Natural killer cell (primary cell): ENCODE measurements at places on chromosomes 1 and 21. TPM values are rescaled to one million over a fixed set of nuclear protein-coding genes. Genes with fewer than 3 reads are reported as not detected.

Gene ARHGAP30
- total RNA-seq = 272 TPM

Gene GNG4
- total RNA-seq = not detected

Gene HES4
- 28.9 TPM for total RNA-seq

Gene ZSCAN20
- total RNA-seq = 1.0 TPM

Gene ADCY10
- not detected for total RNA-seq

Gene AHCYL1
- total RNA-seq = 29.1 TPM

Gene ETS2
- 18.5 TPM for total RNA-seq

GRCh38 chr1:8816831-8817411, 519 bp downstream of the RERE start:
- no peaks in the 10 kb centered on the region for H3K27me3 ChIP-seq
- no peaks in the 10 kb centered on the region for H3K36me3 ChIP-seq
- peak overlapping the region; percentile 98 for H3K27ac ChIP-seq
- peaks cover 2% of the 10 kb centered on the region for H3K4me1 ChIP-seq

DNA sequence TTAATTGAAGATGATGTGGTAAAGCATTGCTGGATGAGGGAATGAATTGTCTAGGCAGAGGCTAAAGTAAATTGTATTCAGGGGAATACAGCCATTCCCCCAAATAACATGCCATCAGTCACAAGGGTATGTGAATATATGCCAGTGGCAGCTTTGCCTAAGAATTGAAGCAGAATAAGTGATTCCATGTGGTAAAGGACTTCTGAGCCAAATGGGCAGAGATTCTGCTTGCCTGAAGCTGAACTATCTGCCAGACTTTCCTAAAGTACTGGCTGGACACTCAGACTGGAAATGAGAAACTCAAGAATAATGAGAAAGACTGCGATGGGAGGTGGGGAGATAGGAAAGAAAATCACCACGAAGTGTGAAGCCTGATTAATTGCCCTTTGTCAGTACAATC, 2.4 kb downstream of the LIX1L start:
- no peak overlapping the region for H3K4me3 ChIP-seq
- H3K4me1 ChIP-seq = peaks cover 31% of the 10 kb centered on the region

- H3K27ac ChIP-seq = peak overlapping the region; percentile 89
- peaks cover 51% of the 10 kb centered on the region for H3K4me1 ChIP-seq
- DNase-seq = peak; percentile 82
- H3K27me3 ChIP-seq = no peaks in the 10 kb centered on the region
- H3K36me3 ChIP-seq = peaks cover 56% of the 10 kb centered on the region
- peak overlapping the region; percentile 95 for H3K4me3 ChIP-seq
Measured at GRCh38 chr1:151056149-151056548, 3.3 kb downstream of the CDC42SE1 start.

DNA sequence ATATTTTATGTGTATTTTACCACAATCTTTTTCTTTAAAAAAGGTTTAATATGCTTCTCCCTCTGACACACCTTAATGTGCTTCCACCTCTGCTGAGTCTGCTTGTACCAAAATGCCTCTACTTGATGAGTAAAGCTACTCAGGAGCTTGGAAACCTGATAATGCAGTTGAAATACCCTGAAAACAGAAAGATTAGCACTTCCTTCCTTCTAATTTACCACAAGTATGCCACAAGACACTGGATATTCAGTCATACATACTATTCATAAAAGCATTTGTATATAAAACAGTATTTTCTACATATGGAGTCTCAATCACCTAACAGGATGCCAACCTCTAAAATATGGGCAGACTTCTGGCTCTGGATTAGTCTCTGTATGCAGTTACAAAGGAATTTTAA, 55.0 kb downstream of the SLC35D1 start:
- no peak overlapping the region for H3K4me3 ChIP-seq
- peaks cover 9% of the 10 kb centered on the region for H3K36me3 ChIP-seq
- no peak overlapping the region for H3K27ac ChIP-seq

GRCh38 chr1:36864823-36865601, 169.3 kb downstream of the GRIK3 start:
- H3K27ac ChIP-seq = no peak overlapping the region
- H3K4me3 ChIP-seq = no peak overlapping the region
- DNase-seq = no peak
- no peaks in the 10 kb centered on the region for H3K4me1 ChIP-seq

- no peak overlapping the region for H3K4me3 ChIP-seq
- no peak overlapping the region for H3K27ac ChIP-seq
- no peaks in the 10 kb centered on the region for H3K36me3 ChIP-seq
- H3K4me1 ChIP-seq = peaks cover 36% of the 10 kb centered on the region
Measured at GRCh38 chr21:44710756-44711326, 531 bp downstream of the TSPEAR start.

DNA sequence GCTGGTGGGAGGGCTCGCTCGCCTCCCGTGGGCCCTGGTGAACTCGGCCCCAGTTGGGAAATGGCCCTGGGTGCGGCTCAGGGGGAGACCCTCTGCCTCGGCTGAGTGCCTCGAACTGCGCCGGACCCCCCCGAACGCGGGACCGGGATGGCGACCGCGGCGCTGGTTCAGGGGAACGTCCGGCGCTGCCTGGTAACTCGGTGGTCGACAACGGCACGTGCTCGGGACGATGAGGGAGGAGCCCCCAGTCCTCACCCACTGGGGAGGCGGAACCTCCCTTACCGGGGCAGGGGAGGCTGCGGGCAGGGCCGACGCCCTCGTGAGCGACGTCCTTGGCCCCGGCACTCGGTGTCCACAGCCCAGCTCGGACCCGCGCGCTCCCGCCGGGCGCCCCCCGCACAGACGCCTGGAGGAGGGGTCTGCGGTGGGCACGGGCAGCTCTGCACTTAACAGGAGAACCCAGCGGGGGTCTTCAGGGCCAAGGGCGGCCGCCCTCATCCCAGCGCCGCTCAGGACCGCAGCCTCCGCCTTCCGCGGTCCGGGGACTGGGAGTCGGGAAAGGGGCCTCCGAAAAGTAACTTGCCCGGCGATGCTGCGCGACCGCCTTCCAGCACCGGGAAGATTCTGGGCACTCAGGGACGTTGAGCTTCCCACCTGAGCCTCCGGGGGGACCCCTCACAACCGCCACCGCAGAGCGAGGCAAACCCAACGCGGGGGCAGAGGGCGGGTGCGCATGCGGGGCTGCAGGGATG, 1.7 kb downstream of the HES4 start:
- peaks cover 39% of the 10 kb centered on the region for H3K4me1 ChIP-seq
- no peak overlapping the region for H3K4me3 ChIP-seq
- H3K27ac ChIP-seq = no peak overlapping the region
- no peak for DNase-seq
- H3K27me3 ChIP-seq = peaks cover 38% of the 10 kb centered on the region

DNA sequence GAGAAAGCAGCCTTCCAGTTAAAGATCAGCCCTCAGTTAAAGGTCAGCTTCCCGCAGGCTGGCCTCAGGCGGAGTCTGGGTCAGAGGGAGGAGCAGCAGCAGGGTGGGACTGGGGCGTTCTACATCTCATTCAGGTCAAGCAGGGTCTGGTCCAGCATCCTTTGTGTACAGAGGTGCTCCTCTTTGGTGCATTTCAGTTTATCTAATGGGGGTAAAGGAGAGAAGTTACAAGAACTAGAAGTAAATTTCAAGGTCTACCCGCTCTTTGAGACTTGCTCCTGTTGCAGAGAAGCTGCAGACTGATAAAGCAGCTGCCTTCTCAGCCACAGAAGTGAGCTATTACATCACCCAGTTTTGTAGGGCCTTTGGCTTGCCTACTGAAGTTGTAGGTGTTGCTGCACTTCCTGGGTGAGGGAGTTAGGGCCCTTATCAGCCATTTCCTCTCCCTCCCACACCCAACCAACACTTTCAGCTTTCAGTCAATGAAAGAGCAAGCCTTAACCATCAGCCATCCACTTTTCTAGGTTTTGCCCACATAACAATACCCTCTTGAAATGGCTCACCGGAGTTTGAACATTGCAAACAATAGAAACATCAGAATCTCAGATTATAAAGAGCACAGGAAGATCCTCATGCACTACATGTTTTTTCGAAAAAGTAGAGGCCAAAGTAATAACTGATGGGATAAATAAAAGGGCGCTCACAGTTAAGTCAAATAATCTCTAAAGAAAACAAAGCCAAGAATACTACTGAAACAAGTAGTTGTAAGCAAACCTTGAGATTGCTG, 2.8 kb upstream of the NUP210L start:
- H3K36me3 ChIP-seq = peaks cover 59% of the 10 kb centered on the region
- no peak overlapping the region for H3K4me3 ChIP-seq
- peaks cover 27% of the 10 kb centered on the region for H3K4me1 ChIP-seq

DNA sequence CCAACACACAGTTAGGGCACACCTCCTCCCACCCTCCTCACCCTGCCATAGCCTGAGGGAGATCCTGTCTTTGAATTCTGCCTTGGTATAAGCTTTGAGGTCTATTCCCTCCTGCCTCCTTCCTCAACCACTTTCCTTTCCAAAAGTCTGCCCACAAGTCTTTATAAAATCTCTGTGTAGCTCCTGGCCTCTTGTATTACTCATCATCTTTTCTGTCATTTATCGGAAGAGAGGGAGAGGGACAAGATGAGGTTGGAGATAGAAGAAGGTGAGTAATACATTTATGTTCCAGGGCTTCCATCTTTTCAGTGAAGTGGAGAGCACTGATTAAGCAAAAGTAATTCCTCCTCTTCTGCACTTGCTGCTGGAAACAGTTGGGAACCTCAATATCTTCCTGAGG, 30.5 kb upstream of the EFCAB14 start:
- peaks cover 6% of the 10 kb centered on the region for H3K27me3 ChIP-seq
- H3K36me3 ChIP-seq = no peaks in the 10 kb centered on the region
- DNase-seq = no peak
- no peak overlapping the region for H3K4me3 ChIP-seq

DNA sequence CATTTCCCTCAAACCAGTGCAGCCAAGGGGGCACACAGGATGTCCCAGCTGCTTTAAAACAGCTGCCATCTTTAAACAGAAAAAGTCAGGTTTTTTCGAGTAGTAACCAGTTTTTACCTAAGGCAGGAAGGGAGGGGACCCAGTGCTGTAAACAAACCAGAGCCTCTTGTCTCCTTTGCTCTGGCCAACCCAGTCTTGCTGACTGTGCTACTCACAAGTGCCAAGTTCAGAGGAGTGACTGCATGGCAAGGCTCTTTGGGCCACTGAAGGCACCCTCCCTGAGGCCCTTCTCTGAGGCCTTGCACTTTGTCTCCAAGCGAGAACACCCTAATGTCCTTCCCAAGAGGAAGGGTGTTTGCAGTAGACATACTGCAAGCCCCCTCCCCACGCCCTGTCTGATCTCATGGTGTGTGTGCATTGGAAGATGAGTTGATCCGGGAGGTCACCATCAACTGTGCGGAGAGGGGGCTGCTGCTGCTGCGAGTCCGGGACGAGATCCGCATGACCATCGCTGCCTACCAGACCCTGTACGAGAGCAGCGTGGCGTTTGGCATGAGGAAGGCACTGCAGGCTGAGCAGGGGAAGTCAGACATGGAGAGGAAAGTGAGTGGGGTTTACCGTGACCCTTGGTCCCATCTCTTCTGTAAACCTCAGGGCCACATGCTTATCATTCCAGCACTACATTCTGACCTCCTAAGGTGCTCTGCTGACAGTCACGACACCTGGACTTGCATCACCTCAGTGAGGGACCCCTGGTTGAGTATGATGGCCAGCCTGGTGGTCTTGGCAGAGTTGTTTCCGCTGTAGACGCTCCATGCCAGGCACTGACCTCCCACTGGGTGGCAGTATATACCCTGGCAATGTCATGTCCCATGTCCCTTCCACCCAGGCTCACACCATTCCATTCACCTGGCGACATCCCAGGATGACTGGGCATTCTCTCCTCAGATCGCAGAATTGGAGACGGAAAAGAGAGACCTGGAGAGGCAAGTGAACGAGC, 4.7 kb downstream of the DNALI1 start:
- no peak overlapping the region for H3K4me3 ChIP-seq
- peaks cover 19% of the 10 kb centered on the region for H3K36me3 ChIP-seq
- DNase-seq = no peak
- no peaks in the 10 kb centered on the region for H3K4me1 ChIP-seq
- no peak overlapping the region for H3K27ac ChIP-seq

- H3K27me3 ChIP-seq = no peaks in the 10 kb centered on the region
- H3K4me1 ChIP-seq = peaks cover 4% of the 10 kb centered on the region
- no peak overlapping the region for H3K4me3 ChIP-seq
- DNase-seq = peak; percentile 35
- H3K36me3 ChIP-seq = peaks cover 19% of the 10 kb centered on the region
Measured at GRCh38 chr1:202009326-202010179, 834 bp upstream of the ELF3 start.

DNA sequence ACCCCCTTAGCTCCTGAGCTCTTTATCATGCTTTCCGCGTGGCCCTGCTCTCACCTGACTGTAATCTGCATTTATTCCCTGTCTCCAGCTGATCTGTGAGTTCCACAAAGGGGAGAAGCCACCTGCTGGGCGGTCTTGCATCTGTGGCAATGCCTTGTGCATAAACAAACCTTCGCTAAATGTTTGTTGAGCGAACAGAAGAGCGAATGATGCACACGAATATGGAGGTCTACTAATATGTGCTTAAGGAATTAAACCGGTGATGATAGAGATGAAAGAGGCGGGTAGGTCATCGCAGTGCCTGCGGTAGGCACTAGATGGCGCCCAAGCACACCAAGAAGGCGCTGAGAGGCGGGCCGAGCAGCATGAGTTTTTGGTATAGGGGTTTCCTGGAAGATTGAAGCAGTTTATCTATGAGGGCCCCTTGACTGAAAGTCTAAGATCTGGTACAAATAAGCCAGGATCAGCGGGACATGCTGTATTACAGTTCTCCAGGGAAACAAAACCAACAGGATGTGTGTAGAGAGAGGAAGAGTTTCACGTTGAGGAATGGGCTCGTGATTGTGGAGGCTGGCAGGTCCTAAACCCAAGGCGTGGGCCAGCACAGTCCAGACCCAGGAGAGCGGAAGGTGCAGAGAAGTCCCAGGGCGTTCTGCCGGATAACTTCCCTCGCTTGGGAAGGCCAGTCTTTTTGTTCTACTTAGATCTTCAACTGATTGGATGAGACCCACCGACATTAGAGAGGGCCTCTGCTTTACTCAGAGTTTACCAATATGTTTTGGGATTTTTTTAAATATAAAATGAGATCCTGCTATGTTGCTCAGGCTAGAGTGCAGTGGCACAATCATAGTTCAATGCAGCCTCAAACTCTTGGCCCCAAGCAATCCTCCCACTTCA, 34.7 kb downstream of the TOMM20 start:
- H3K27me3 ChIP-seq = no peaks in the 10 kb centered on the region
- H3K36me3 ChIP-seq = no peaks in the 10 kb centered on the region
- no peak overlapping the region for H3K27ac ChIP-seq
- H3K4me3 ChIP-seq = no peak overlapping the region

DNA sequence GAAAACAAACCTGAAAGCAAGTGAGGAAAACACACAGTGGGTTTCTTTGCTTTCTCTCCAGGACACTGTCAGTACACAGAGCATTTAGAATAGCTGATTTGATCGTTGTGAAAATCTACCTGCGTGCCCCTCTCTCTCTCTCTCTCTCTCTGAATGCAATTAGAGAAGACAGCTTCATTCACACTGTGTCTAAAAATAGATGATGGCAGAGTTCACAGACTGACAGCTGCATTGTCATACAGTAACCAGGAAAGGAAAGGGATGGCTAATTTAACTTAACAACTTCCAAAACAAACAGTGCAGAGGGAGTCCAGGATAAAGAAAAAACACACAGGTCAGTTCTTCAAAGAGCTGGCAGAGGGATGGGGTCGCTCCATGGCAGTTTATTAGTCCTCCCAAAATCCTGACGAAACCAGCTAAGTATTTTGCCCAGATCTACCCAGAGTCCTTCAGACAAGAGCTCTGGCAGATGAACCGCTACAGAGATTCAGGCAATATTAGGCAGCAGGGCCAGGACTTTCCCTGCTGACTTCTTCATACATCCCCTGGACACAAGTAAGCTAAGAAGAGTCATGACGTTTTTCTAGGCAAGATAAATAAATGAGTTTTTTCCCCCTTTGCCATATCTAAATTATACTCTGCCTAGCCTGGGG, 58.9 kb downstream of the WLS start:
- no peak overlapping the region for H3K27ac ChIP-seq
- no peak for DNase-seq
- H3K4me1 ChIP-seq = no peaks in the 10 kb centered on the region
- H3K27me3 ChIP-seq = no peaks in the 10 kb centered on the region
- H3K4me3 ChIP-seq = no peak overlapping the region
